ENCODE measurements at places on chromosomes 7 and 10. TPM values are rescaled to one million over a fixed set of nuclear protein-coding genes. Genes with fewer than 3 reads are reported as not detected.

Gene PRTFDC1
- 9.1 TPM for total RNA-seq

Gene FAM13C
- 10.2 TPM for total RNA-seq

Gene GRK5
- 41.5 TPM for total RNA-seq

Gene PLAC9
- 0.19 TPM for total RNA-seq

Gene MLXIPL
- not detected for total RNA-seq

Gene BLNK
- total RNA-seq, result not detected

Gene LIPK
- not detected for total RNA-seq

Gene IFIT3
- total RNA-seq, result 8.9 TPM

Gene CELF2
- 23.2 TPM for total RNA-seq

Gene HYAL4
- 1.2 TPM for total RNA-seq

Gene SFRP4
- not detected for total RNA-seq

Gene TAS2R4
- total RNA-seq, result 2.1 TPM

Gene PIK3CG
- 5.3 TPM for total RNA-seq

Gene CTAGE4
- total RNA-seq, result not detected

Gene FOXI2
- not detected for total RNA-seq

Gene COL26A1
- not detected for total RNA-seq

Gene TMEM229A
- total RNA-seq, result not detected

Gene CFAP69
- 1.3 TPM for total RNA-seq

Gene ABCB4
- total RNA-seq, result 0.32 TPM

Gene MMD2
- total RNA-seq, result not detected

Gene TAC1
- total RNA-seq, result not detected

Gene ERVW-1
- total RNA-seq, result not detected

Gene FKBP9
- 161 TPM for total RNA-seq

Gene SYT15B
- total RNA-seq, result 0.06 TPM

Gene GPRIN2
- not detected for total RNA-seq
